ENCODE measurements at places on chromosomes 11 and 22. TPM values are rescaled to one million over a fixed set of nuclear protein-coding genes. Genes with fewer than 3 reads are reported as not detected.

The MAP6 gene
- 0.11 TPM for total RNA-seq

The RTN4RL2 gene
- total RNA-seq: 0.36 TPM

The UBASH3B gene
- 54.7 TPM for total RNA-seq

The SYT7 gene
- total RNA-seq: not detected

The TANGO2 gene
- total RNA-seq: 23.0 TPM

The LAMTOR1 gene
- total RNA-seq: 77.0 TPM

The OR52M1 gene
- not detected for total RNA-seq

The PKP3 gene
- total RNA-seq: 0.50 TPM

The HPX gene
- not detected for total RNA-seq

The SCO2 gene
- 4.1 TPM for total RNA-seq

The CASP12 gene
- not detected for total RNA-seq

The F2 gene
- total RNA-seq: not detected

The TMEM191B gene
- 1.2 TPM for total RNA-seq

The CHRM1 gene
- total RNA-seq: not detected

The CD3G gene
- total RNA-seq: 145 TPM

The CNIH2 gene
- 2.4 TPM for total RNA-seq

The STK33 gene
- total RNA-seq: 3.1 TPM

The EFCAB6 gene
- total RNA-seq: 0.42 TPM

The TMPRSS5 gene
- 0.25 TPM for total RNA-seq

The LYVE1 gene
- total RNA-seq: not detected

The GPHA2 gene
- not detected for total RNA-seq

The MRGPRF gene
- not detected for total RNA-seq

The LRP5 gene
- 10.7 TPM for total RNA-seq

The USP35 gene
- 5.5 TPM for total RNA-seq

The PANX3 gene
- total RNA-seq: not detected

The INPPL1 gene
- 93.9 TPM for total RNA-seq

The RAG1 gene
- total RNA-seq: 0.27 TPM

The NCF4 gene
- total RNA-seq: 6.3 TPM

The MMP8 gene
- total RNA-seq: not detected

The GSTT4 gene
- total RNA-seq: not detected

The PPFIBP2 gene
- total RNA-seq: 5.7 TPM

The PGR gene
- not detected for total RNA-seq

The CSF2RB gene
- 0.04 TPM for total RNA-seq

The A4GALT gene
- total RNA-seq: not detected

The GRIK4 gene
- 0.08 TPM for total RNA-seq

The OR8B12 gene
- not detected for total RNA-seq

The STARD10 gene
- total RNA-seq: 11.4 TPM

The NXPE4 gene
- not detected for total RNA-seq

The RIBC2 gene
- total RNA-seq: 13.3 TPM

The NPAT gene
- total RNA-seq: 36.1 TPM

The TCN1 gene
- total RNA-seq: not detected

The IL17REL gene
- not detected for total RNA-seq

The CARD18 gene
- not detected for total RNA-seq

The SLC17A6 gene
- not detected for total RNA-seq

The FAT3 gene
- total RNA-seq: not detected

The PI4KA gene
- 59.0 TPM for total RNA-seq

The C11orf98 gene
- total RNA-seq: 172 TPM
